ENCODE measurements at places on chromosomes 16 and 17.
A peak's percentile ranks its signal among the peaks of the same experiment; 100 is the strongest.

DNA sequence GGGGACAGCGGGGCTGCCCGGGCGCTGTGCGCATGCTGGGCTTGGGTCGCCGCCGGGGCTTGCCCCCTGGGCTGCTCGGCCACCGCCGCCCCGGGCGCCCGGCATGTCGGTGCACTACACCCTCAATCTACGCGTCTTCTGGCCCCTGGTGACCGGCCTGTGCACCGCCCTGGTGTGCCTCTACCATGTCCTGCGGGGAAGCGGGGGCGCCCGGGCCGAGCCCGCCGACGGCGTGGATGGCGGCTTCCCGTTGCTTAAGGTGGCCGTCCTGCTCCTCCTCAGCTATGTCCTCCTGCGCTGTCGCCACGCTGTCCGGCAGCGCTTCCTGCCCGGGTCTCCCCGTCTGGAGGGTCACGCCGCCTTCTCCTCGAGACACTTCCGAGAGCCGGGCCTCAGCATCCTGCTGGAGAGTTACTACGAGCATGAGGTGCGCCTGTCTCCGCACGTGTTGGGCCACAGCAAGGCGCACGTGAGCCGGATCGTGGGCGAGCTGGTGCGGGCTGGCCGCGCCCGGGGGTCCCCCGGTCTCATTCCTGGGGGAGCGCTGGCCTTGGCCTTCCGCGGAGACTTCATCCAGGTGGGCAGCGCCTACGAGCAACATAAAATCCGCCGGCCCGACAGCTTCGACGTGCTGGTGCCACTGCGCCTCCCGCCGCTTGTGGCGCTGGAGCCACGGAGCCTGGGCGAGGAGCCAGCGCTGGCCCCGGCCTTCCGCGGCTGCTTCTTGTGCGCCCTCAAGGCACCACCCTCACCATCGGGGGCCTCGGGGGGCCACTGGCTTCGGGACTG is 789 bp downstream of the ITPRIPL2 start:
- DNase-seq, result peak; percentile 65

DNA sequence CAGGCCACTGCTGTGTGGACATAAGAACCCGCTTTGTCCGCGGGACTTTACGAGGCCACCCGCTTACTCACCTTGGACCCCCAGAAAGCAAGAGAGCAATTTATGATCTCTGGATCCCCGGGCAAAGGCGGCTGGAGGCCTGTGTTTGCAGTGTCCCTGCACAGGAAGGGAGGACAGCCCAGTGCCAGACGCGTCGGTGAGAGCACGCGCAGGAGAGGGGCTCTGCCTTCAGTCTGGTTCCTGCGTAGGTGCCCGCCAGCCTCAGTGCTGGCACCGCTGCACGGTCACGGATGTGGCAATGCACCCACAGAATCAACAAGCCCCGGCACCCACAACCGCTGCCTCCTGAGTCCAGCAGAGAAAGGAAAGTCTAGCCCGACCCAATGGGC is 248.4 kb downstream of the C16orf95 start:
- DNase-seq, result no peak

GRCh38 chr17:75468291-75468754 is 11.9 kb downstream of the TMEM94 start:
- DNase-seq, result no peak

GRCh38 chr17:45308016-45308365 is 8.8 kb downstream of the MAP3K14 start:
- DNase-seq, result no peak

DNA sequence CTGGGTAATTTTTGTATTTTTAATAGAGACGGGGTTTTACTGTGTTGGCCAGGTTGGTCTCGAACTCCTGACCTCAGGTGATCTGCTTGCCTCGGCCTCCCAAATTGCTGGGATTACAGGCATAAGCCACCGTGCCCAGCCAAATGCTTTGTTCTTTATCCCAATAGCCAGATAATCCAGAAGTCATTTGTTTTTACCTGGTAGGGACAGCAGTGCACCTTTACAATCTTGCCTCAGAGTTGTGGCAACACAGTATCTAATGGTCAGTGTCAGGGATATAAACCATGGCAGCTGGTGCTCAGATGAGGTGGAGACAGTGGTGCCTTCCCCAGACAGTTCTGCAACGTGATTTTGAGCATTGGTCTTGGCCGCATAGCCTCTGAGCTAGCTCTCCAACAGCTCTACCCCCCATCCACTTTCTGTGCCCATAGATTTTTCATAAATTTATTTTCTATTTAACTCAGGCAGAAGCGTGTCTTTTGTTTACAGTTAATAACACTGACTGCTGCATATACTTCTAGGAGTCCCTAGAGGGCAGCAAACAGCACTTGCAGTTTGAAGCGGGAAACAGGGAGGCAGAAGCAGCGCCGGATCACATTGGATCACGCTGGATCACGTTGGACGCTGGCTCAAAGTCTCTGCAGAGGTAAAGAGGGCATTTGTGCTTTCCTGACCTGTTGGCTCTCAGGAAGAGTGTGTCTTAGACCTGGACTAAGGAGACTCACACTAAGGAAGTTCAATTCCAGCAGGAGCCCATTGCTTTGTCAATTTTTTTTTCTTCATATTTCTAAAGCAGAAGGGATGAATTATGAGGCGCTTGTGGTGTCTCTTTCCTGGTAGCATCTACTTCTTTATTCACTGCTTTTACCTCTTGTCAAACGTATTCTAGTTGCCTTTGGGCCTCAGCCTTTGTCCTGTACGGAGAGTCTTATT is 5.1 kb upstream of the GGT6 start:
- DNase-seq, result peak; percentile 84

- DNase-seq, result no peak
Observed at GRCh38 chr17:34645594-34645993, 66.2 kb downstream of the TMEM132E start.

DNA sequence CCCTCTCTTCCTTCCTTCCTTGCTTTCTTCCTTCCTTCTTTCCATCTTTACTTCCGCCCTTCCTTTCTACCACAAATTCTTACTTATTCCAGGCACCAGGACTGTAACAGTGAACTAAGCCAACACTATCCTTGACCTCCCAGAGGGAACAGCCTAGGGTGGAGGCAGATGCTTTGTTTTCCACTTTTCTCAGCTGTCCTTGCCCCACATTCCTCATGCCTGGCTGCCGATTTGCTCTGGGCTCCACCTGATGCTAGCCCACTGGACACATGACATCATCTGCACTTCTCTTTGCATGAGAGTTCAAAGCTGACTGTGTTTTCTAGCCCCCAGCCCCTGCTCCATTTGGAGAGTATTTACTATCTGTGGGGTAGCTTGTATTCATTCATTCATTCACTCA is 283.0 kb downstream of the MAF start:
- no peak for DNase-seq

GRCh38 chr16:3950343-3951193 is 70.1 kb upstream of the CREBBP start:
- peak; percentile 95 for DNase-seq

DNA sequence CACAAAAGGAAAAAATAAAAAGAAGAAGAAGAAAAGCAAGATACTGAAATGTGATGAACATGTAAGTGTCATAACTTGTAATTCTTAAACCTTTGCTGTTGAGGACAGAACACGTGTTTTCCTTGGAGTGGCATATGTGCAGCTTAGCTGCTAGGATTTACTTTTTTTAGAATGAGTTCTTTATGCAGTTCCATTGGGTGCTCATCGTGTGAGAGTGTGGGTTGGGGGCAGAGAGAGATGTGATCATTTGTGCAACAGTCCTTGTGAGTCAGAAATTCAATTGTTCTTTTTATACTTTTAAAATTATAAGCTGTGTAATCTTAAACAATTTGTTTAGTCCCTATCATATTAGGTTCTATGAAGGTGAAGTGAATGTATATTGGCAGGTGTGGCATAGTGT is 5.5 kb upstream of the DHRS11 start:
- DNase-seq, result no peak

DNA sequence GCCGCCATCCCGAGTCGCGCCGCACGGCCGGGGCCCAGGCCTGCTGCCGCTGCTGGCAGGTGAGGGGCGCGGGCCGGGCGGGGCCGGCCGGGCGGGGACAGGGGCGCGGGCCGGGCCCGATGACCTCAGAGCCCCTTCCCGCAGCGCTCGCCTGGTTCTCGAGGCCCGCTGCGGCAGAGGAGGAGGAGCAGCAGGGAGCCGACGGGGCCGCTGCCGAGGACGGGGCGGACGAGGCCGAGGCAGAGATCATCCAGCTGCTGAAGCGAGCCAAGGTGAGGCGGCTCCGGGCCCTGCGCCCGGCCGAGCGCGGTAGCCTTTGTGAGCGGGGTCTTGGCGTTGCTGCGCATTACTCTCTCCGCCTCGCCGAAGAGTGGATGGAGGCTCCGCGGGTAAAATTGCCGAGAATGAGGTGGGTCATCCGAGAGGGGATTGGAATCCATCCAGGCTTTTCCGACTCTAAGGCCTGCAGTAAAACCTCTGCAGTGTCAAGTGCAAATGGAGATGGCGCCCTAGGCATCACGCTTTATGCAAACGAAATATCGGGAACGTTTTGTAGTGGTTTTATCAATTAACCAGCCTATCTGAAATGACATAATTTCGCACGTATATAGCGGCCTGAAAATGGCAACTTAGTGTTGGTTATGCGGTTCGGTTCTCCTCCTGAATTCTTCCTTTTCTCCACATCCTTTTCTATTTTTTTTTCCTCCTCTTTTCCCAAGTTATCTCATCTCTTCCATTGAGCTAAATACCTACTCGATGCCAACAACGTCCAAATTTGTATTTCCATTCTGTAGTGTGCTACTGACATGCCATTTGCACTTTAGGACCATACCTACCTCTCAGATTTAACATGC is 577 bp downstream of the TTC19 start:
- peak; percentile 30 for DNase-seq

DNA sequence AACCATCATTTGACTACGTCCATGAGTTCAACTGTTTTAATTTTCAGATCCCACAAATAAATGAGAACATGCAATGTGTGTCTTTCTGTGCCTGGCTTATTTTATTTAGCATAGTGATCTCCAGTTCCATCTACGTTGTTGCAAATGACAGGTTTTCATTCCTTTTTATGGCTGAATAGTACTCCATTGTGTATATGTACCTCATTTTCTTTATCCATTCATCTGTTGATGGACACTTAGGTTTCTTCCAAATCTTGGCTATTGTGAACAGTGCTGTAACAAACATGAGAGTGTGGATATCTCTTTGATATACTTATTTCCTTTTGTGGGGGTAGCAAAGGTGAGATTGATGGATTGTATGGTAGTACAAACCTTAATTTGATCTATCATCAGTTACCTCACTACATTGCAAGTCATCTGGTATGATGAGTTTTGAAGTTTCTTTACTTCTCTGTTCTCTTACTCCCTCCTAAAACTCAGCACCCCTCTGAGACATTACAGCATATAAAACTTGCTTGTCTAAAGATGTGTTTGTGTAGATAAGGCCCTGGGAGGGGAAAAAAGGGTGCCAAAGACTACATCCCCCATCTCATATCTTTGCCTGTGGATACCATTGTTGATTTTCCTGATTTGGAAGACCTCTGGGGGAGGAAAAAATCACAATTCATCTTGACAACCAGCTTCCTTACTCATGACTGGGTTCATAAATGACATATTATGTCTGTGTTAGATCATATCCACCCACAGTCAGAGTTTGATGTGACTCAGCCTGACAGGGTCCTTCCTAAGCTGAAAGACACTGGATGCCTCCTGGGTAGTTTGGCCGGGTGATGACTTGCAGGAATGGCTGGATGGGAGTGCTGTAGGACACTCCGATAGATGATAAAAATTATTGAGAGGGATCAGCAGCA is 47.6 kb downstream of the ABCA9 start:
- no peak for DNase-seq

- peak; percentile 45 for DNase-seq
Observed at GRCh38 chr16:84484579-84485254, 19.7 kb downstream of the MEAK7 start.

- peak; percentile 86 for DNase-seq
Observed at GRCh38 chr17:60641810-60642220, 35.8 kb upstream of the BCAS3 start.

- DNase-seq, result peak; percentile 32
Observed at GRCh38 chr17:17109907-17110306, 67.7 kb downstream of the MPRIP start.

GRCh38 chr17:39579318-39580081 is 28.2 kb downstream of the NEUROD2 start:
- no peak for DNase-seq

- no peak for DNase-seq
Observed at GRCh38 chr17:6072611-6073010, 2.4 kb downstream of the WSCD1 start.

DNA sequence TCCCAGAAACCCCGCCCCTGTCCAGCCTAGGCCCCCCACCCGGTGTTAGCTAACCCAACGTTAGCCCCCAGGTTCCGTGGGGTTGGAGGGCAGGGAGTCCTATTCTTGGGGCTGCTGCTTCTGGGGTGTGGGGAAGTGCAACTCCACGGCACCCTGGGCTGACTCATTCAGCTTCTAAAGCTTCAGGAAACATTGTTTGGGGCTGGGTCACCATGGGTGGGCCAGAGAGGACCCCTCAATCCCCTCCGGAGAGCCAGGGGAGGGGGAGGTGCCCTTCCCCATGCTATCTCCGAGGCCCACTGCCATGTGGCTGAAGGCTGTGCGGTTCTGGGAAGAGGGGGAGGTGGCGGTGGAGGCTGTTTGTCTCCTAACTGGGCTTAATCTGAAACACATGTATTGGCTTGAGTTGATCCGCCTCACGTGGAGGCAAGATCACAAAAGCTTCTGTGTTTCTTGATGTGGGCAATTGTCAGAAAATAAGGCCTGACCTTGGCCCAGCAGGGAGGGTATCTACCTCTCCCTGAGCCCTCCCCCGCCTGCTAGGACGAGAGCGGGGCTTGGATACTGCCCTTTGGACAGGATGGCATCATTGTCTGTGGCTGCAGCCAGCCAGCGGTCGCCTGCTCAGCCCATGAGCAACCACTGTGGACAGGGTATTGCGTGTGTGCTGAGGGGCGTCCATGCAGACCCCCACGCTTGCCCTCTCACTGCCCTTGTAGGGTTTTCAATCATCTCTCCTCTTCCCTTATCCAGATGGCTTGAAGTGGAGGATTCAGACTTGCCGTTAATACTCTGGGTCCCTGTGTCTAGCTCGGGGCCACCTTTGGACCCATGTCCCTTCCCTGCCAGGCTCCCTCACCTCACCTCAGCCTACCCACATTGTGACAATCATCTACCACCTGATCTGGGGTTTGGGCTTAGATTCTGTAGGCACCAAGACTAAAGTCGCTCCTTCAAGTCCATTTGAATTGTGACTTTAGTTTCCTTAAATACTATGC is 1.3 kb downstream of the SERPINF1 start:
- DNase-seq, result no peak

GRCh38 chr17:61583242-61583641 is 7.8 kb downstream of the NACA2 start:
- DNase-seq, result peak; percentile 60

- peak; percentile 77 for DNase-seq
Observed at GRCh38 chr17:39623356-39623950, 3.3 kb upstream of the PPP1R1B start.
